Stromal cell of bone marrow (primary cell): ENCODE measurements at places on chromosomes 2 and 18.

GRCh38 chr2:60634438-60634837, 81.0 kb upstream of the BCL11A start:
- peak; percentile 16 for DNase-seq

GRCh38 chr2:905091-905832, 45.4 kb upstream of the SNTG2 start:
- no peak for DNase-seq

- no peak for DNase-seq
Observed at GRCh38 chr2:120260736-120261135, 8.1 kb downstream of the RALB start.

GRCh38 chr2:50878251-50878650, 153.7 kb downstream of the NRXN1 start:
- DNase-seq, result no peak

DNA sequence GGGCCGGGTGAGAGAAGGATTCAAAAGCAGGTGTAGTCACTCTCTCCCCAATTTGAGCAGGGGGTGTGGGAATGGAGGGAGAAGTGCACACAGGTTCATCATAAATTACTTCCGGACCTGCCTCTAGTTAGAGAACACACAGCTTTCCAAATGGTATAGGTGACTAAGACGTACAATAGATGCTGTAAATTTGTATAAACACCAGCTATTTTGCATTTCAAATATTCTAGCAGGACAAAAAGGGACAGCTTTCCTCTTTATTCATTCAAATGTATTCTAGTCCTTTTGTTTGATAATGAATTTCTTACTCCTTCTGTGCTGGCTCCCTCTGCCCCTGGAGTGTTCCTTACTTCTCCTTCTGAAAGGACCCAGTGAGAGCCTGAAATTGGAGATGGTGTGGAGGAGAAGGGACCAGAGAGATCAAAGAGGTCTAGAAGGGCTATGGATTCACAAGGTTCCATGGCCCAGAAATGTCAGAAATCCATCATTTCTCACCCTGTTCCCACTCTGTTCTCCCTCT, 53.2 kb upstream of the SH3BP4 start:
- no peak for DNase-seq

DNA sequence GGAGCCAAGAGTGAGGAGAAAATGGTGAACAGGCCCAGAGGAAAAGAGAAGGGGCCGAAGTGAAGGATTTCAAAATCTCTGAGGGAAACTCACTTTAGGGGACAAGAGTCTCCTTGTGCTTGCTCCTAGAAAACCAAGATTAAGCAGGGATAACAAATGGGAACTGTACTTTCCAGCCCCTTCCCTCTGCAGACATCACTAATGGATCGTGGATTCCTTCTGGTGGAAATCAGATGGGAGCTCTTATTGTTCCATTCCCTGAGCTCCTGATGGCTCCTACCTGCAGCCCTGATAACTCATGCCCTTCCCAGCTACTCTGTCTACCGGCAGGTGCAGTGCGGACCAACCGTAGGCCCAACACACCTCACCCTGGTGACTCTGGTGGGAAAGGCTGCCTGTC, 20.6 kb upstream of the RESP18 start:
- DNase-seq, result no peak

DNA sequence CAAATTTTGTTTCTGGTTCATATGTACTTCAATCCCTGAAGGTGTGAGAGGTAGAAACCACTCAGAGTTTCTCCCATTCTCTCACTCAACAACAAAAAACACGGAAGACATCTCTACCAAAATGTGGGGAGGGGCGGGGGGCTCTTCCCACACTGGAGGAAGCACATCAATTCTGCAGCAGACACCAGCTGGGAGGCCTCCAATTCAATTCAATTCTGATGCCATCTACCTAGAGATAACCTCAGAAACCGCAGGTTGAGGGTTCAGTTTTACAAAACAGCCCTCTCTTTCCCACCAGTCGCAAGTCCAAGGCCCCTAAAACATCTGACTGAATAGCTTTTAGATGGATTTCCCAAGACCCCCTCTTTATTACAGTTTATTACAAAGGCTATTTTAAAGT, 7.0 kb upstream of the MCFD2 start:
- no peak for DNase-seq

- no peak for DNase-seq
Observed at GRCh38 chr2:54411801-54412354, 44.2 kb upstream of the SPTBN1 start.

DNA sequence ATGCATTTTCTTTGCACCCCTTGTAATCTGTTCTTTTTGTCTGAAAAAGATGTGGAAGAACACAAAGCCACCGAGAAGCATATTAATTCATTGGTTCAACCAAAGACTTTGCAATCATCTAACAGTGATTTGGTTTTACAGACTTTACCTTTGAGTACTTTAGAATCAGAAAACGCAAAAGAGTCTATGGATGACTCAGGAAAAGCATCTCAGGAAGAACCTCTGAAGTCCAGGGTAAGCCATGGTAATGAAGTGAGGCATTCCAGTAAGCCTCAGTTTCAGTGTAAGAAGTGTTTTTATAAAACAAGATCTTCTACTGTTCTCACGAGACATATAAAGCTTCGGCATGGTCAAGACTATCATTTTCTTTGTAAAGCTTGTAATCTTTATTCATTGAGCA, 35.2 kb downstream of the ZNF407 start:
- DNase-seq, result no peak

DNA sequence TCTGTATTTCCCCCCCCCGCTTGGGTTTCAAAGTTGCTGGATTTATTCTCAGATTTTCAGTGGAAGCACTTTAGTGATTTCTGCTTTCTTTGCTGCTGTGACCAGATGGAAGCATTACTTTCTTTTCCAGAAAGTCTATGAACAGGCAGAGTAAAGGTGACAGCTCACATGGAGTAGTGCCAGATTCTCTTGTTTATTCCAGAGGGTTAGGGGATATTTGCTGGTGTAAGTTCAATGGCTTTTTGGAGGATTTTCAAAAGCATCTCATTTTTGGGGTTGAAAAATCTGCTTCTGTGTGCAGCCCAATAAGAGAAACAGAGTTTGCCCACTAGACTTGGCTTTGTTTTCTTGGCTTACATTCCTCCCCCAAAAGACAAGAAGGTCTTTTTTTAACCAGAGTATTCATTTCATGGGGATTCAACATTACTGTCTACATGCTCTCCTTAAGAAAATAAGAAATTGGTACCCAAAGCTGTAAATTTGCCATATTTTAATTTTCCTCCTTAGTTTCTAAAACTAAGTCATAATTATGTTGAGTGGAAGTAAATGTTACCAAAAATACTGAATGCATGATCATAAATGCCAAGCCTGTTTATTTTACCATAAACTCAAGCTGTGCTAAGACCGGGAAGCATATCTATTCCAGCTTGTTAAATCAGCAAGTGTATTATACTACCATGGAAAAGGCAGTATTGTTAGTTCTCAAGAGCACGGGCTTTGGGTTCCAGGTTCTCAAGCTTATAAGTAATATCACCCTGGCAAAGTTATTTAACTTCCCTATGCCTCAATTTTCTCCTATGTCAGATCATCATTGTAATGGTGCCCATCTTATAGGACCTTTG, 557.2 kb downstream of the CPS1 start:
- DNase-seq, result no peak
